ENCODE measurements at places on chromosomes 1 and 21.

DNA sequence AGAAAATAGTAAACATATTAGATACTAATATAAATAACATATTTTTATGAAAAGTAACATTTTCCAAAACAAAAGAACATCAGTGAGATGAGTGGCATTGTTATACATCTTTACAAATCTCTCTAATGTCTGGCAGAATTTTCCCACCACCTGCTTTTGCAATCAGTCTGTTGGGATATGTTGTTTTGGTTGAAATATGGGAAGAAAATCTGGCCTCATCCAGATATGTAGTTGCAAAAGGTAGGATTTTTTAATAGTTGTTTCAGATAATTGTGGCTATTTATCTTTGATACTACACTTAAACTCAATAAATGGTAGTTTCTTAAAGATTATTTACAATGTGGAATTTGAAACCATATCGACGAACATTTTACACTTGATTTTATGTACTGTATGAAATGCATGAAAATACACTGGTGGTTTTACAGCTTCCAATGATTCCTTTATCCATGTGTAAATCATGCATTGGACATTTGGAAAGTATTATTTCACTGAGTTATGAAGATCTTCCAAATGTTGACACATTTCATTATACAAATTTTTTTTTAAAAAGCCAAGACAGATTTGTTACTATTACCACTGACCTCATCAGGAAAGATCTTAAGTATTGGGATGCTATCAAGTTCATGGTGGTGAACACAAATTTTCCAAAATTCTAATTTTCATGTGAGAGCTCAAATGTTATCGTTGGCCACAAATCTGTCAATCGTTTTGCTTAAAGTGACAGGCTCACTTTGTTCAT lies 74.1 kb upstream of the CD34 start:
- DNase-seq = no peak

DNA sequence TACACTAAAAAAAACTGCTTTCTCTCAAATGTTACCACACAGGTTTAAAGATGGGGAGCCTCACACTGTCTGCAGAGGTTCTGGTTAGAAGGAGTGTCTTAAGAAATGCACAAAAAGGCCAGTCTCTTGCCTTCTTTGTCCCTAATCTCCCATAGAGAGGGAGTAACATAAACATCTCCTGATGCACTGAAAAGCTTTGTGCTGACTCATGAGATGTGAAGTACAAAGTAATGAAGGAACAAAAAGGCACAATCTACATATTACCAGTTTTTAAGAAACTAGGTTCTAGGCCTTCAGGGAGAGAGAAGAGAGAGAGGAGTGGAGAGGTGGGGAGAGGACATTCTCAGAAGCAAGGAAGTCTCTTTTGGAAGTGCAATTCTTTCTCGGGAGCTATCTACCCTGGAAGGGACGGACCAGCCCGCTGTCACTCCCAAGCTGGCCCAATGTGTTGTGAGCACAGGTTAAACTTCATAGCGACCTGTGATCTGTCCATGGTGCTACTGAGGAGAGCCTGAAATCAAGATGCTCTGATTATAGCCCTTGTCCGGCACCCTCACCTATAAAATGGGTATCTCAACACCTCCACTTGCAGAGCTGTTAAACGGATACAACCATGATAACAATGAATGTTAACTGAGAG lies 458.1 kb downstream of the DISC1 start:
- DNase-seq = no peak

DNA sequence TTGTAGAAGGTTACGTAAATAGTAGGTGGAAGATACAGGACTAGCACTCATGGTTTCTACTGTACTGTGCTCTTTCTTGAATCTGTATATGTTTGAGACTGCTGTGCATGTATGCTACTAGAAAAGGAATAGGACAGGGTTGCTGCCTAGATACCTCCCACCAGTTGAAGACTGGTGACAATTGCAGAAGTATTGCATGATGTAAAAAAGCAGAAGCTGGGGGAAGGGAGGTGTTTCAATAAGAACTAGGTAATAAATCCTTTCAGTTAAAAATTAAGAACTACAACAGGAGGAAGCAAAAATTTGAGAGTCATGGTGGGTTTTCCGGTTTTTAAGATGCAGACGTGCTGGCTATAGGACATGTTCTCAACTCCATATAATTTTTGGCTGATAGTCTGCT lies 88.1 kb downstream of the CCDC30 start:
- no peak for DNase-seq

DNA sequence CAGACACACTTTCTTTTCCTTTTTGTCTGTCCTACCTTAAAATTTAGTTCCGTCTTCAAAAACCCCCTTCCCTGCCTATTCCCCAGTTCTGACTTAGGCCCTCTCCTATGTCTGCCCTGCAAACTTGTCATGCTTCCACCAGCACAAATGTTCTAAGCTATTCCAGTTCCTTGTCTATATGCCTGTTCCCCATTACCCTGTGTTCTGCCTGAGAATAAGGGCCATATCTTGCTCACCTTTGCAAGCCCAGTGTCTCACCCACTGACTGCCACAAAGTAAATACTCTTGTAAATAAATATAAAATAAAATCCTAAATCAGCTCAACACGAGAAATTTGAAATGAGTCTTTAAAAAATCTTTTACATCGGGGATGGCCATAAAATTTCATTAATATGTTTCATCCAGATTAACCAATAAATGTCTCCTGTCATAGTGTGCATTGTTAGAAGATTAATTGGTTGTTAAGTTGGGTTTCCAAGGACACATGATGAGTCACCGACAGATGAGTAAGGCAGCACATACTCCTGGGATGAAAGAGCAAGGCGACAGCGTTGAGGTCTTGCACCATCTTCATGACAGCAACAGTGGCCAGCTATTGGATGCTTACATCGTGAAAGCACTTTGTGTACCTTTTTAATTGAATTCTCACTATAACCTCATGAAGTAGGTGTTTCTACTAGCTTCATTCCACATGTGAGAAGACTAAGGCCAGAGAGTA lies 92.6 kb upstream of the NGF start:
- DNase-seq = no peak

DNA sequence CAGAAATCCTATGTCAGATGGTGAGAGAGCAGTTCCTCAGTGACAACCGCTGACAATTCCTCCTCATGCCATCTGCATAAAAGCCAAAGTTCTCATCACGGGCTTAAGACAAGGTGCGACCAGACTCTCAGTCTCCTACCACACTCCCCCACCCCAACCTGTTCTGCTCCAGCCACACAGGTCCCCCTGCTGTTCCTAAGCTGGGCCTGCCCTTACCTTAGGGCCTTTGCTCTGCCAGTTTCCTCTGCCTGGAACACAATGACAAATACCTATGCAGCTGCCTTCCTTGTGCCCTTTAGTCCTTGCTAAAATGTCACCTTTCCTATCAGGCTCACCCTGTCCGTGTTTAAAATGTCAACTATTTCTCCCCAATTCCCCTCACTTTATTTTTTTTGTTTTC lies 382.2 kb downstream of the NTNG1 start:
- DNase-seq = no peak

GRCh38 chr1:93490357-93490756 lies 42.4 kb downstream of the FNBP1L start:
- DNase-seq = no peak

GRCh38 chr1:107706182-107706581 lies 258.8 kb downstream of the VAV3 start:
- no peak for DNase-seq

DNA sequence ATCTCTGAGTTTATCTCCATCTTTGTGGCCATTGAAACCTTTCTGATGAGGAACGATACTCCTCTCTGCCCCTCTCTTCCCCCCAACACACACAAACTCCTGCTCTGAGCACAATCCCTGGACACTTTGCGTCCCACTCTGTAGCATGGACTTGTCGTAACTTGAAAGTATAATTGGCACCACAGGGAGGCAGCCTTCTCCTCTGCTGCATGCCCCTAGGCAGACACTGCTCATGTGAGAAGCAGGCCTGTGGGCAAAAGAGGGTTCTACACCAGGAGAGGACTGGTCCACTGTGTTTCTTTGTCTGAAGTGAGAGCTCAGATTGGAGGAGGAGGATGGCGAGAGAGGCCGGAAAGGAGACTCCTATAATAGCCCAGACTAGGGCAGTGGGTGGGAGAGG lies 3.8 kb upstream of the PARS2 start:
- no peak for DNase-seq

DNA sequence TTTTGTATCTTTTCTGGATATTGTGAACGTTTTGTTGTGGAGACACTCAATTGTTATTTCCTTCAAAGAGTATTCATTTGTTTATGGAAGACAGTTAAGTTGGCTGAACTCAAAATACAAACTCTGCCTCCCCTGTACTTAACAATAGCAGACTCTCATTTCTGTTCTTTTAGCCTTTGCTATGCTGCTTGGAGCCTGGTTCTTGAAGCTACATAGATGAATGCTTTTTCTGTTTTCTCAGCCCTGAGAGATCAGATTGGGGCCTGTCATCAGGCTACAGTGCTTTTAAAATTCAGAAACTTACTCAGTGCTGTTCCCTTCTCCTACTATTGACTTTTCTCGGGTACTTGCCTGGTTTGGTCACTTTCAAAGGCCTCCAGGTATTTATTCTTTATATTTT lies 215.7 kb upstream of the LYPLAL1 start:
- no peak for DNase-seq

DNA sequence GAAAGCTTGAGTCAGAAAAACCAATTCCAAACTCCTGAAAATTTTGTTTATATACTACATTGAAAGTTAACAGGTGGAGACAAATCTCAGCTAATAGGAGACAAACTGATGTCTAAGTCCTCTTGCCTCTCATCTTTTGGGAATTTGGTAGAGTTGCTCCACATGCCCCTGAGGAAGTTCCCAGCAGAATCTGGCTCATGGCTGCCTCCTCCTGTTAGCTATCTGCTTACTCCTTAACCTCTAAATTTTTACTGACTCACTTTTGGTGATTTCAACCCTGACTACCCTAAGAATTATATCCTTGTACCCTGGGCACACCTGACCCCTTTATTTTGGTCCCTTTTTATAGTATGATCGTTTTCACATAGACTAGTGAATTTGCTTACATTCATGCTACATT lies 633.7 kb upstream of the USP24 start:
- no peak for DNase-seq

- DNase-seq = no peak
Observed at GRCh38 chr1:21154717-21155116, 22.0 kb downstream of the EIF4G3 start.

GRCh38 chr1:155970531-155971167 lies 7.7 kb downstream of the ARHGEF2 start:
- DNase-seq = no peak

DNA sequence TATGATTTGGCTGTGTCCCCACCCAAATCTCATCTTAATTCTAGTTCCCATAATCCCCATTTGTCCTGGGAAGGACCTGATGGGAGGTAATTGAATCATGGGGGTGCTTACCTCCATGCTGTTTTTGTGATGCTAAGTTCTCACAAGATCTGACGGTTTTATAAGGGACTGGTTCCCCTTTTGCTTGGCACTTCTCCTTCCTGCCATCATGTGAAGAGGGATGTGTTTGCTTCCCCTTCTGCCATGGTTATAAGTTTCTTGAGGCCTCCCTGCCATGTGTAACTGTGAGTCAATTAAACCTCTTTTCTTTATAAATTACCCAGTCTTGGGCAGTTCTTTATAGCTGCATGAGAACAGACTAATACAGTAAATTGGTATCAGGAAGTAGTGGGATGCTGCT lies 114.1 kb downstream of the ZNF648 start:
- no peak for DNase-seq

- no peak for DNase-seq
Observed at GRCh38 chr1:153526132-153526543, 9.7 kb downstream of the S100A6 start.

DNA sequence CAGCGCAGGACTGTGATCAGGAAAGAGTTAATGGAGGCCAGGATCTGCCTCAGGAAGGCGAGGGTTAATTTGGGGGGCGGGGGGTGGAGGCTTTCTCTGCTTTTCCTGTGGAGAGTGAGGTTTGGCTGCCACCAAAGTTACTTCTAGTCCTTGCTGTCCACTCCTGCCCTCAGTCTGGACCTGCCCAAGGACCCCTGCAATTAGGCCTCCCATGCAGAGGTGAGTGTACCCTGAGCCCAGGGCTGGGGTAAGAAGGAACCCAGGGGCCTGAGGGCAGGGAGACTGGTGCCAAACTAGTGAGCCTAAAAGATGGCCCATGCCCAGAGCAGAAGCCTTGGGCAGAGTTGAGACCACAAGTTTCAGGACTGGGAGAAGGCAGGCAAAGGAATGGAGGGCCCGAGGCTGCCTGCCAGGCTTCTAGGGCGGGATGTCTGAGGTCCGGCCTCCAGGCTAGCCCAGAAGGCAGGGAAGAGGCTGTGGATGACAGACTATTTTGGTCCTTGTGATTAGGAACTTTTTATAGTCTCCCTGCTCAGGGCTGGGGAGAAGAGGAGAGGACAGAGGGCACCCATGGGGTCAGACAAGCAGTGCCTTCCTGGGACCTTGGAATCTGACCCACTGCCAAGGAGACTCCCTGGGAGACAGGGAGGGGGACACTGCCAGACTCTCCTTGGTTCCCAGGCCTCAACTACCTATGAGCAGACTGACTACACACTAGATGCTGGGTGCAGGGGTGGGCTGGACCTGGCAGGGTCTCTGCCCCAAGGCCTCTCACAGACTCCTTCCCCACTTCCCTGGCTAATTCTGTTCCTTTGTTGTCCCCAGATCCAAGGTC lies at the start of gene FAM110D:
Gene FAM110D, plus strand, starts transcription at position 172 of the 835 bp plus-strand sequence. CDS start 2,213 bp downstream, outside the sequence.
- no peak for DNase-seq

- DNase-seq = no peak
Observed at GRCh38 chr1:17723684-17724083, 31.4 kb upstream of the ACTL8 start.

- no peak for DNase-seq
Observed at GRCh38 chr1:214727274-214727673, 124.3 kb downstream of the CENPF start.

DNA sequence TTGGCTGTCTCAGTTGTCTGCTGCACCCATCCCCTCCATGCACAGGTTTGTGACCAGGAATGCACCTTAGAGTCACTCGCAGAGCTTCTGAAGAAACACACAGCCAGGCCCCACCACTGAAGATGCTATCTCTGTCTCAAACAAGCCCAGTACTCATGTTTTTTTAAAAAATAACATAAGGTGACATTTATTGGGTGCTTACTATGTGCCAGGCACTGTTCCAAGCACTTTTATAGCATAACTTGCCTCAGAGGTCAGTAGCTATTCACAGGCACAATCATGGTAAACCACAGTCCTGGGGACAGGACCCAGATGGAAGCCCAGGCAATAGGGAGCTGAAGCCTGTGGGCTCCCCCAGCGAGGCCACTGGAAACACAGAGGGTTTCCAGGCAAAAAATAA lies 8.8 kb upstream of the ATP13A2 start:
- DNase-seq = no peak

- no peak for DNase-seq
Observed at GRCh38 chr1:54591127-54591756, 32.1 kb downstream of the FAM151A start.

- no peak for DNase-seq
Observed at GRCh38 chr1:56835657-56836056, 16.5 kb upstream of the FYB2 start.
